ENCODE measurements at places on chromosomes 5 and 9.

DNA sequence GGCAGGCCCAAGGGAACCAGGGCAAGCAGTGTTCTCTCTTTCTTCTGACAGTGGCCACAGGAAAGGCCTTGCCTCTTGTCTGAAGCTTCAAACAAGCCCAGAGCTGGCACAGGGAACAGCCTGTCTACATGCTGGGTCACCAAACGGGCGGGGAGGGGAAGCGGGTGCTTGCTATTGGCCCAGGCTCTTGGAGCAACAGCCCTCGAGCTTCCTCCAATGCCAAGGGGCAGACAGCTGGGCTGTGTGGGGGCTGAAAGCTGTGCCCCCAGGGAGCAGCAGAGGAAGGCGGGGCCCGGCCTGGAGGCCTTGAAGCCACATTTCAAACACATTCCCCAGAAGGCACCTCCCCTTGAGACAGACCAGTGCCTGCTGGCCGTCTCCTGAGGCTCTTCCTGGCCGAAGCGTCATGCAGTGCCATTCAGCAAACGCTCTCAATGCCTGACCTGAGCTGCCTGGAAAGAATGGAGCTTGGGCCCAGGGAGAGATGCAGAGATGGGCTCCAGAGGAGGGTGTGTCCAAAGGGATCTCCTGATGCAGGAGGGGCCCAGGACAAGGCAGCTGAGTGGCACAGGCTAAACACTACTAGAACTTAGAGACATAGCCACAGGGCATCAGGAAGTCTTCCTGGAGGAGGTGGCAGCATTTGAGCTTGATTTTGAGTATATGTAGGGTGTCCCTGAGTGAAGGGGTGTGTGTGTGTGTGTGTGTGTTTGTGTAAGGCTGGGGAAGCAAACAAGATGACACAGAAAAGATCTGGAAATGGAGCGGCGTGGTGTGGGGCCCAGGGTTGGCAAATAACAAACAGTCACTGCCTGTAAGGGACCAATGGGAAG, 2.5 kb downstream of the FIBCD1 start:
- H3K27ac ChIP-seq = no peak overlapping the region
- H3K4me1 ChIP-seq = peaks cover 19% of the 10 kb centered on the region
- H3K27me3 ChIP-seq = peaks cover 6% of the 10 kb centered on the region
- no peak for DNase-seq
- H3K4me3 ChIP-seq = no peak overlapping the region
- no peaks in the 10 kb centered on the region for H3K36me3 ChIP-seq

GRCh38 chr9:113624721-113625120, 161.2 kb downstream of the RGS3 start:
- H3K27ac ChIP-seq = no peak overlapping the region
- H3K4me1 ChIP-seq = no peaks in the 10 kb centered on the region
- no peaks in the 10 kb centered on the region for H3K36me3 ChIP-seq
- H3K27me3 ChIP-seq = no peaks in the 10 kb centered on the region
- H3K4me3 ChIP-seq = no peak overlapping the region

- H3K4me3 ChIP-seq = no peak overlapping the region
- H3K36me3 ChIP-seq = no peaks in the 10 kb centered on the region
- no peaks in the 10 kb centered on the region for H3K27me3 ChIP-seq
These were observed 8.0 kb upstream of the GRHPR start for GRCh38 chr9:37414503-37414943.

- H3K4me1 ChIP-seq = no peaks in the 10 kb centered on the region
- no peak for DNase-seq
- H3K36me3 ChIP-seq = no peaks in the 10 kb centered on the region
- H3K27me3 ChIP-seq = peaks cover 2% of the 10 kb centered on the region
- no peak overlapping the region for H3K4me3 ChIP-seq
- H3K27ac ChIP-seq = no peak overlapping the region
These were observed 19.0 kb upstream of the BARX1 start for GRCh38 chr9:93974151-93974550.

DNA sequence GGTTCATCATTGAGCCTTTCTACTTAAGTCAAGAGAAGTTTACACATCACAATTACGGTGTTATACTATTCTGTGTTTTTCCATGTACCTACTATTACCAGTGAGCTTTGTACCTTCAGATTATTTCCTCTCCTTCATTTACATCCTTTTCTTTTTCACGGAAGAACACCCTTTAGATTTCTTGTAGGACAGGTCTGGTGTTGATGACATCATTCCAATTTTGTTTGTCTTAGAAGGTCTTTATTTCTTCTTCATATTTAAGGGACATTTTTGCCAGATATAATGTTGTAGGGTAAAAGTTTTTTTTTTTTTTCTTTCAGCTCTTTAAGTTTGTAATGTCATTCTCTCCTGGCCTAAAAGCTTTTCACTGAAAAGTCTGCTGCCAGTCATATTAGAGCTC, 637.1 kb upstream of the RIOK2 start:
- no peak overlapping the region for H3K27ac ChIP-seq
- no peak for DNase-seq
- no peak overlapping the region for H3K4me3 ChIP-seq

DNA sequence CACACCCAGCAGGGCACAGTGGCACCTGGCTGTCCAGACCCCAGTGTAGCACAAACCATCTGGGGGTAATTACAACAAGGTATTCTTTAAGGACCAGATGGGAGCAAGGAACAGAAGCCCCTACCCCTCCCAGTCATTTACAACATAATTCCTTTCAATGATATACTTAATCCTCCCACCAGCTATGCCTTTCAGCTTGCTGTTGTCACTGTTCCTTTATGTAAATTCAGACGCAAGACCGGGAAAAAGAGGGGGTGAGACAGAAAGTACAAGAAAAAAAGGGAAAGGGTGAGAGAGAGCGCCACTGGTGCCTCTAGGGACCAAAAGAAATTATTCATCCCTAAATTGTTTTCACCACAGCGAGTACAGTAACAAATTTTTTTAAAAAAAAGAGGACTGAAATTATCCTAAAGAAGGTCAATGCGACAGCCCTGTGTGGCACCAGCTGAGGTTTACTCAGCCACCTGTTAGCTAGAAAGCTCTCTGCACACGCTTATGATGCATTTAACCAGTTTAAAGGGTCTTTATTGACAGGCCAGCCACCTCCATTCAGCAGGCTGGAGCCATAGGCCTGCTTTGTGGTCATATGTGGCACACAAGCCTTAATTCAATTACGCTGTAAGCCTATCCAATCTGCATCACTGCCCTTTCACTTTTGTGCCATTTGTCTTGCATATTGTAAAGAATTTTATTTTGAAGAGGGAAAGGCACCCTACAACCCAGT, 210.2 kb upstream of the ISL1 start:
- no peak overlapping the region for H3K4me3 ChIP-seq
- no peak overlapping the region for H3K27ac ChIP-seq
- no peaks in the 10 kb centered on the region for H3K27me3 ChIP-seq
- no peak for DNase-seq

DNA sequence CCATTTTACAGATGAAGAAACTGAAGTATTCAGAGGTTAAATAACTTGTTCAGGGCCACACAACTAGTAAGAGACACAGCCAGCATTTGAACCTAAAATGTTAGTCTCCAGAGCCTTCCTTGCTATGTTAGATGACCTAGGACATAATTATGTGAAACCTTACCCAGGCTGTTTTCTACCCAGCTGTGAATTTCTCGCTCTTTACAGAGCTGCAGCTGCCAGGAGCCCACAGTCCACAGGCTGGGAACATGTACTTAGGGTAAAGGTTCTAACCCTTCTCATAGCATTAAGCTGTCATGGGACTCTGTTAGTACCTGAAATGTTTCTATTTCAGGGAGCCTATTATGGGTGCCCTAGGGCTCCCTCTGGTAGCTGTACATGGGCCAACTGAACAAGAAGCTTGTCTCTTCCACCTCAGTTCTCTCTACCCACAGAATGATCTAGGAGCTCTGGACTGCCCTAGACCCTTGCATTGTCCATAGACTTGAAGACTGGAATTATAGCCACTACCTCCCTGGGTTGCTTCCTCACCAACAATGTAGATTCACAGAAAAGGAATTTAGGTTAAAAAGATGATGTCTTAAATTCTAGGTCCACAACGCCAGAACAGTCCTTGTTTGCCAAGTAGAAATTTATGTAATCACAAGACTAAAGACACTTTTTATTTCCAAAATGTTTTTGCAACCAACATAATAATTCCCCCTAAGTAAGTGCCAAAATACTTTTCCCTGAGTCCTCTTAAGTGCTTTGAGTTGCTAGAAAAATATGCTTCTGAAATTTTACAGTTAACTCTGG, 262.9 kb downstream of the PIK3R1 start:
- H3K27ac ChIP-seq = no peak overlapping the region
- H3K4me1 ChIP-seq = no peaks in the 10 kb centered on the region
- H3K27me3 ChIP-seq = peaks cover 4% of the 10 kb centered on the region
- H3K36me3 ChIP-seq = no peaks in the 10 kb centered on the region
- DNase-seq = no peak

DNA sequence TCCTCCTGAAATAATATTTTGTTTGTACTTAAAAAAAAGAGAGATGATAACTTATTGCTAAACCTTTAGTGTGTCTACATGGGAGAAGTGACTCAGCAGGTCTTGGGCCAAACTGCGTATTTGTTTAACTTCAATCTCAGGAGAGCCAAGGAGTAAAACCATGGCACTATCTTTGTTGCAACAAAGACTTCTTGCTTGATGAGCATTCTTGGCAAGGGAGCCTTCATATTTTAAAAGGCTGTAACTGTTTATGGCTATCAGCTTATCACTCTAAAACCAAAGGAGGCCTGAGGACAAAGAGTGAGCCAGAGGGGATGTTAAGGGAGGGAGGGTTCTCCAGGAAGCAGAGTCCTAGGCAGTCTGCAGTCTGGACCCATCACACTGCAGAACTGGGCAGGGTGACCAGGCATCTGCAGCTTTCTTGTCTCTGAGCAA, 216.2 kb upstream of the S1PR3 start:
- H3K27ac ChIP-seq = no peak overlapping the region
- DNase-seq = no peak
- H3K4me3 ChIP-seq = no peak overlapping the region
- peaks cover 4% of the 10 kb centered on the region for H3K27me3 ChIP-seq
- H3K4me1 ChIP-seq = no peaks in the 10 kb centered on the region
- H3K36me3 ChIP-seq = no peaks in the 10 kb centered on the region

GRCh38 chr9:3954331-3955304, 345.2 kb downstream of the GLIS3 start:
- no peaks in the 10 kb centered on the region for H3K27me3 ChIP-seq
- no peaks in the 10 kb centered on the region for H3K4me1 ChIP-seq
- H3K36me3 ChIP-seq = no peaks in the 10 kb centered on the region
- no peak overlapping the region for H3K4me3 ChIP-seq
- DNase-seq = no peak

- H3K4me3 ChIP-seq = peak overlapping the region; percentile 35
- H3K36me3 ChIP-seq = no peaks in the 10 kb centered on the region
- no peaks in the 10 kb centered on the region for H3K27me3 ChIP-seq
- peaks cover 21% of the 10 kb centered on the region for H3K4me1 ChIP-seq
These were observed 28.1 kb downstream of the NEK6 start for GRCh38 chr9:124285903-124286291.

DNA sequence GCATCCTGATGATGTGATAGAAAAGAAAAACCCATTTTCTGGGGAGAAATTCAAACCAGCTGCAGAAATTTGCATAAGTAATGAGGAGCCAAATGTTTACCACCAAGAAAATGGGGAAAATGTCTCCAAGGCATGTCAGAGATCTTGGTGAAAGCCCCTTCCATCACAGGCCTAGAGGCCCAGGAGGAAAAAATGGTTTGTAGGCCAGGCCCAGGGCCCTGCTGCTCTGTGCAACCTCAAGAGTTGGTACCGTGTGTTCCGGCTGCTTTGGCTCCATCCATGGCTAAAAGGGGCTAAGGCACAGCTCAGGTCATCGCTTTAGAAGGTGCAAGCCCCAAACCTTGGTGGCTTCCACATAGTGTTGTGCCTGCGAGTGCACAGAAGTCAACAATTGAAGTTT, 543.1 kb downstream of the ZNF608 start:
- H3K36me3 ChIP-seq = no peaks in the 10 kb centered on the region
- H3K4me1 ChIP-seq = no peaks in the 10 kb centered on the region

DNA sequence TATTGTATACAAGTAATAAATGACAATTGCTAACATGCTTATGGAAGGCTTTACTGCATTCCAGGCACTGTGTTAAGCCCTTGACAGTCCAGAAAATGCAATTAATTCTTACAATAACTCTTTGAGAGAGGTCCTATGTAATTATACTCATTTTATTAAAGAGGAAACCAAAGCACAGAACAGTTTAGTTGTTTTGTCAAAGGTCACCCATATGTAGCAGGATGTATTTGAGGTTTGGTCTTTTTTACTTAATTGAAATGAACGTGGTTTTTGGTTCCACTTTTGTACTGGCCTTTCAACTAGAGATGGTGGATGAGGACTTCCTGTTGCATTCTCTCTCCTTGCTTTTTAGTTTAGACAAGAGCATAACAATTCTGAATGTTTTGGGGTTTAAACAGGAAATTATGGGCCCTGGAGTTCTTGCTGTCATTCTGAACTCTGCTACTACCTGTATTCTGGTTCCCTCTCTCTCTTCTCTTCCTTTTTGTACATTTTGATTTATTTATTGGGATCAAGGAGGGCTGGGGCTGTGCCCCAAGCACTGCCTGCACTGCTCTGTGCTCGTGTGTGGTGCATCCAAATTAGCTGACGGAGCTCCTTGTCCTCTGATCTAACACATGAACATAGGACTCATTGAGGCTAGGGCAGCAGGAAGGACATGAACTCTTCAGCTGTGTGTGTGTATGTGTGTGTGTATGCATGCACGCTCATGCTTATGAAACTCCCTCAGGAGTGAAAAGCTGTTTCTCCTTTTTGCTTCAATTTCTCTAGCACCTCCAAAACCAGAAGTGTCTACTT, 47.4 kb downstream of the SLC28A3 start:
- DNase-seq = no peak
- peak overlapping the region; percentile 18 for H3K27ac ChIP-seq

GRCh38 chr5:167877924-167878323, 413.5 kb upstream of the WWC1 start:
- H3K4me3 ChIP-seq = no peak overlapping the region
- no peak for DNase-seq
- no peaks in the 10 kb centered on the region for H3K27me3 ChIP-seq

GRCh38 chr5:59356813-59357380, 536.6 kb downstream of the PDE4D start:
- H3K4me3 ChIP-seq = no peak overlapping the region
- H3K4me1 ChIP-seq = no peaks in the 10 kb centered on the region
- H3K27me3 ChIP-seq = no peaks in the 10 kb centered on the region
- no peak overlapping the region for H3K27ac ChIP-seq
- peak; percentile 1 for DNase-seq

- no peaks in the 10 kb centered on the region for H3K27me3 ChIP-seq
- H3K36me3 ChIP-seq = no peaks in the 10 kb centered on the region
- H3K4me3 ChIP-seq = no peak overlapping the region
- H3K4me1 ChIP-seq = no peaks in the 10 kb centered on the region
- no peak for DNase-seq
These were observed 52.3 kb downstream of the NTNG2 start for GRCh38 chr9:132214027-132214622.

GRCh38 chr5:10856683-10857337, 95.8 kb upstream of the DAP start:
- no peak overlapping the region for H3K27ac ChIP-seq
- peak; percentile 10 for DNase-seq
- no peaks in the 10 kb centered on the region for H3K27me3 ChIP-seq

All from CD4-positive, CD25-positive, alpha-beta regulatory T cell (primary cell).